Cerebellar nuclear complex (tissue), 1 donor: ENCODE measurements at places on chromosomes 2 and 18.

DNA sequence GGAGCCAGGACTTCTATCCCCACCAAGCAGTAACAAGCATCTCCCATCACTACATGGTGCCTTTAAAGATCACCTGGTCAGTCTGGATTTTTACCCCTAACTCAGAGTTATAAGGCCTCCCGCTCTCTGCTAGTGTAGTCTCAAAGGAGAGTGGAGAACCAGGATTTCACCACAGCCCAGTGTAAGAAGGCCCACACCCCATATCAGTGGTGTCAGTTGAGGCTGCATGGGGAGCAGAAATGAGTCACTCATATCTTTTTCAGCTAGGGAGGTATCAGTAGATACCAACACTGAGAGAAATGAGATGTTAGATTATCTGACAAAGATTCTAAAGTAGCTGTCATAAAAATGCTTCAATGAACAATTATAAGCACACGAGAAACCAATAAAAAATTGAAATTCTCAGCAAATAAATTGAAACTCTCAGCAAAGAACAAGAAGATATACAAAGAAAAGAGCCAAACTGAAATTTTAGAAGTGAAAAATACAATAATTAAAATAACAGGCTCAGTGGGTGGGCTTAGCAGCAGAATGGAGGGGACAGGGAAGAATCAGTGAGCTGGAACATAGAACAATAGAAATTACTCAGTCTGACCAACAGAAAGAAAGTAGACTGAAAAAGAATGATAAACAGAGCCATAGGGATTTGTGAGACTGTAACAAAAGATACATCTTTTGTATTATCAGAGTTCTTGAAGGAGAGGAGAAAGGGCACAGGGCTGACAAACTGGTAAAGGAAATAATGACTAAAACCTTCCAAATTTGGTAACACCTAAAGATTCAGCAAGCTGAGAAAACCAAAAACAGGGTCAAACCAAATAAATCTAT, 257.7 kb downstream of the ANAPC1 start:
- DNase-seq = no peak

DNA sequence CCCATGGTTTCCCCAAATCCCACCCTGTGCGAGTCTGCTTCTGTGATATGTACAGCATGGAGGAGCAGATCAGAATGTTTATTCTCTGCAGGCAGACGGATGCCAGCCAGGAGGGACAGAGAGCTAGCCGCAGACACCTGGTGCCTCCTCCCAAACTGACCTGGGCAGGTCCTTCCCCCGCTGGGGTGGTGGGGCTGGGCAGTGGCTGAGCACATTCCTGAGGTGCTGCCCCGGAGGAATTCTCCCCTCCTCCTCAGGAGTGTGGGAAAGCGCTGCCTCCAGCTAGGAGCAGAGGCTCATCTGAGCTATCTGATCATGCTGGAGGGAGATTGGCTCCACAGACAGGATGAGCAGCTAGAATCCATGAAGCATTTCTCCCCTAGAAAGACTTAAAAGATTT, 21.7 kb downstream of the C2orf92 start:
- no peak for DNase-seq

DNA sequence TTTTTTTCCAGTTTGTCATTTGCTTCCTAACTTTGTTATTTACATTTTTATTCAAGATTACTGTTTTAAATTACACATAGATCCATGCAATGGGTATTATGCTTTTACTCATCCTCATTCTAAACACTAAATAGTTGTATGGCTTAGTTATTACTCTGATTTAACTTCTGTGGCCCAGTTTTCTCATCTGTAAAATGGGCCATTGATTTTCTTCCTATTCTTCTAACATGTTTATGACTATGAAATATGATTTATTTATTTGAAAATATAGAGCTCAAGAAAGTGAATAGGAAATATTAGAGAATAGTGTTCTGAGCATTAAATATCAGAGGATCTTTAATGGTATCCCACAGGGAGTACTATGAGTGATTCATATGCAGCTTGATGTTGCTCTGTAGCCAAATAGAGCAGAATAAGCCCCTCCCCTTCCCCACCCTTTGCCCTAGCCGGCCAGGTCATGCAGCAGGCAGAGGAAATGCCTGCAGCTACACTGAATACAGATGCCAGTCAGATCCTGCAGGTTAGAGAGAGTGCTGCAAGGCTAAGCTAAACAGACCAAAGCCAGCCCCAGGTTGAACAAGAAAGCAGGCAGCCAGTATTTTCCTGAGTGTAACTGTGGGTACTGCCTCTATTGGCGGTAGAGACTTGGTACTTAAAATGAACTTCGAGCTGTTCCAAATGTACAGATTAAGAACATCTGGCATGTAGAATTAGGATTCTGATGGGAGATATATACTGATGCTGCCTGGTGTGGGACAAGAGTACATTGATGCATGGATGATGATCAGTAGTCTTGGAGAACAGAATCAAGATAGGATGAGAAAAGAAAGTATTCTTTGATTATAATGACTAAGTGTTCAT, 11.7 kb upstream of the ACYP2 start:
- no peak for DNase-seq

- no peak for DNase-seq
Observed at GRCh38 chr2:218471036-218471435, 52.1 kb downstream of the VIL1 start.

GRCh38 chr2:230520875-230521155, 104.8 kb downstream of the SP100 start:
- no peak for DNase-seq

- DNase-seq = no peak
Observed at GRCh38 chr18:9740071-9740470, 32.0 kb downstream of the RAB31 start.

DNA sequence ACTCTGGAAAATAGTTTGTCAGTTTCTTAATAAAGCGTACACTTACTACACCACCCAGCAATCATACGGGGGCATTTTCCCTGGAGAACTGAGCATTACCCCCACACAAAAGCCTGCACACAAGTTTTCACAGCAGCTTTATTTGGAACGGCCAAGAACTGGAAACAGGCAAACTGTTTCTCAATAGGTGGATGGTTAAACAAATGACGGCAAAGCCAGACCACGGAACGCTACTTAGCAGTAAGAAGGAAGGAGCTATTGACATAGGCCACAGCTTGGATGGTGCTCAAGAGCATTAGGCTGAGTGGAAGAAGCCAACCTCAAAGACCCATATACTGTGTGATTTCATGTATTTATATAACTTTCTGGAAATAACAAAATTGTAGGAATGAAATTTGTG, 9.0 kb downstream of the MALL start:
- DNase-seq = no peak

DNA sequence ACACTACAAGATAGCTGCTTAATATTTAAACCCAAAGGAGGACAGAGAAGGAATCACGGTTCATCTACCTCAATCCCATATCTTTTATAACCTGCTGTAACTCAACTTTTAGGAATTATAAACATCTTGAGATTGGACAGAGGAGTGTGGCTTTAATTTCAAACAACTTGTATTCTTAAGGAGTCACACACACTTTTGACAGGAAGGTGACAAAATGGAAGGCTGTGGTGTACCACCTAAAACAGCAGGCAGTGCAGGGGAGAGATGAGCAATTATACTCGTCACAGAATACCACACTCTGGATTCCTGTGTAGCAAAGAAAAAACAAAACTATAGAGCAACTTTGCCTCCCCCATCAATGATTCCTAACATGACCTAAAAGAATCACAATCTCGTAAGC, 194.8 kb downstream of the ZEB2 start:
- no peak for DNase-seq

- DNase-seq = no peak
Observed at GRCh38 chr2:218188528-218188927, 21.8 kb upstream of the CXCR1 start.

DNA sequence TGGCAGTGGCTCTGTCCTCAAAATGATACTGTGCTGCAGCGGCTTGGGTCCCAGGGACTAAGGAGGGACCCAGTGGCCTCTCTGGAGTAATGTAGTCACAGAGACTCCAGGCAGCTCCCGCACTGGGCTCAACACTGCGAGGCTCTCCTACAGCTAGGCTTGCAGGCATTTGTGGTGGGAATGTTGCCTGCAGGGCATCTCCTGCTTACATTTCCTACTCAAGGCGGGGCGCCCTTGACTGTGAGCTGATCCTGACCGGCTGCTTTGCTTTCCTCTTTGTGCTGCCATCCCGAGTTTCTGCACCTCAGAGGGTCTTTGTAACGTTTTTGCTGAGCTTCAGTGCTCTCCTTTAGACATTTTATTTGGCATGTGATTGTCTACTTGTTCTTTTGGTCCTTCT, 177.4 kb upstream of the FN1 start:
- no peak for DNase-seq

GRCh38 chr18:525036-525797, 24.7 kb upstream of the COLEC12 start:
- no peak for DNase-seq

GRCh38 chr18:58768293-58768974, 96.2 kb upstream of the ZNF532 start:
- DNase-seq = no peak

DNA sequence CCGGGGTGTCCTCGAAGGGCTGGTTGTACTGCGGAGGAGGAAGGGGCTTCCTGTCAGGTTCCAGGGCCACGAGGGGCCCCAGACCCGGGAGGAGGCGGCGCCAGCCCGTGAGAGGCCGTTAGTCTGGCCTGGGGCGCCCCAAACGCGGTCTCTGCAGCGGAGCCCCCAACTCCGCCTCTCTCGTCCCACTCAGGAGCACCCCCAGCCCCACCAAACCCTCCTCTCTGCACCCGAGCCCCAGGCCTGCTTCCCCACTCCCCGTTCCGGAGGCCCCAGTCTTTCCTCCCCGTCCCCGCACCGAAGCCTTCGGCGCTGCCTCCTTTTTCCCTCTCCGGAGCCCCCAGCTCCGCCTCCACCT, 473 bp downstream of the HJURP start:
- DNase-seq = no peak

DNA sequence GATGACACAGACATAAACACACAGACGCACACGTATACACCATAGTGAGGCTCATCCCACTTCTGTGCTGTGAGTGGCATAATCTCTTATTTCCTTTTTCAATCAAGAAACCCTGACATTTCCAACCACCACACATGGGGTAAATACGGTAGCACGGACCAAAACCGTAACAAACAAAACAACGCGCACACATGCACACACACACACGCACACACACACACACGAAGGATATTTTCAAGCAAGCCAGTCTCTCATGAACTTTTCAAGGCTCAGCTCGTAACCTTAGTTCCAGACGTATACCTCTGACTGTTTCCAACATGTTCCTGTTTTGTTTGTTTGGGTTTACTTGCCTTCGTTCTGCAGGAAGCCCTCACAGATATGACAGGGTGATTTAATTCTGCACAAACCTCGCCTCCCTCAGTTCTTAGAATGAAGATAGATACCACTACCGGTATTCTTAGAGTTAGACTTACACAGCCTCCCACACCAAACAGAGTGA, 119.8 kb downstream of the BCL2 start:
- DNase-seq = no peak

- no peak for DNase-seq
Observed at GRCh38 chr2:97714950-97715652, 1.7 kb downstream of the ZAP70 start.

DNA sequence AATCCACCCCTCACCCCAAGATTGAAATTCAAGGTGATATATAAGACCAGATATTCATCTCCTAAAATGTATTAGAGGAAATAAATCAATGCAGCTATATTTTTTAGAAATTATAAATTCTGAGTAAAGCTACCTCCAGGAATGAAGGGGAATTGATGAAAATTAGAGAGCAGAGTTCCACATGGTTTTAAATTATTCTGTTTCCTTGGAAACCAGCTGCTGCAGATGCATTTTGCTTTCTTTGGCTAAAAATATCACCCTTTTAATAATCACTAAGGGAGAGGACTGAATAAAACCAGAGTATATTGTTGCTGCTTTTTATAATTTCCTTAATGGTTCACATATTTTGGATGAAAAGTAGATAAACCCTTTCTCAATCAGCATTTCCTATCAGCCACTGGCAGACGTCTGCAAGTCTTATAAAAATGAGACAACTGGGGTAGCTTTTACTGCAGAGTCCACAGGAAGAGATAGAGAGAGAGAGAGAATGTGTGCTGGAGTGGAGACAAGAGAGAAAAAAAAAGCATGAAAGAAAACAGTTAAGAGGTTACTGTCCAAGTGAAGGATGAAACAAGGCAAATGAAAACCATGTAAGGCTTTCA, 2.0 kb downstream of the CSRNP3 start:
- no peak for DNase-seq

DNA sequence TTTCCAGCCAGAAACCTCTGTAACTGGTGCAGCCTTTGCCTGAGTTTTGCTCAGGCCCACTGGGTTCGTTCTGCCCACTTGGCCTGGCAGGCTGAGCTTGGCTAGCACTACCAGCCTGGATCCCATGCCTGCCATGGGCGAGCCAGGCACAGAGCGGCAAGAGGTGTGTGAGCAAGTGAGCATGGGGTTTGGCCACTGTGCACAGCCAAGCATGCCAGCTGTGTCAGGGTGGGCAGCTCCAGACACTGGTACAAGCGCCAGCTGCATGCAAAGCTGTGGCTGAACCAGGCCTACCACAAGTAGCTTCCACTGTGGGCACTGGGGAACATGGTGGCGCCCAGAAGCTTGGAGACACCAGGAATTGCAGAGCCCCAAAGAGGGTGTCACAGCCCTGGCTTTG, 56.3 kb upstream of the LDAH start:
- DNase-seq = no peak

DNA sequence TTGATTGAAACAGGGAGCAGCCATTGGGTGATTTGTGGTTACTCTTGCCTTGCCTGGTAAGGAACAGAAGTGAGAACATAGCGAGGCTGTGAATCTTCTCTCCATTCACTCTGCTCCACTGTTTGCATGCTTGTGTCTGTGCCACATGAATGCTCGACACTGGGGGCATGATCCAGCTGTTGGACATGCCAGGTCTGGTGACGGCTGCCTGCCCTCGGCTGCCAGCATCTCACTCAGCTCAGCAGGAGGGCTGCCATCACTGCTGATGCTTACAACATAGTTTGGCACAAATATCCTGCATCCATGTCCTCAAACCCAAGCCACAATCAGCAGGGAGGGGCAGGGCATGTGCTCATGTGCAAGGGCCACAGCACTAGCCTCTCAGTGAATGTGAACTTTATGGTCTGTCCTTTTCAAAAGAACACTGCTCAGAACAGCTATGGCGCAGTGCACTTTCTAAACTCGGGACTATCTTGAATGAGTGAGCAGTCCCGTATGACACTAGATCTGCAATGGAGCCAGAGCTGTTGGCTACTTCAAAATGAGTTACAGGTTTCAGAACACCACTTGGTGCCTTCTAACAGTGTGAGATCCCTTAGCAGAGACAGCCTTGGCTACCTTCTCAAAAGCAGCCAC, 126.3 kb downstream of the NRP2 start:
- DNase-seq = no peak

DNA sequence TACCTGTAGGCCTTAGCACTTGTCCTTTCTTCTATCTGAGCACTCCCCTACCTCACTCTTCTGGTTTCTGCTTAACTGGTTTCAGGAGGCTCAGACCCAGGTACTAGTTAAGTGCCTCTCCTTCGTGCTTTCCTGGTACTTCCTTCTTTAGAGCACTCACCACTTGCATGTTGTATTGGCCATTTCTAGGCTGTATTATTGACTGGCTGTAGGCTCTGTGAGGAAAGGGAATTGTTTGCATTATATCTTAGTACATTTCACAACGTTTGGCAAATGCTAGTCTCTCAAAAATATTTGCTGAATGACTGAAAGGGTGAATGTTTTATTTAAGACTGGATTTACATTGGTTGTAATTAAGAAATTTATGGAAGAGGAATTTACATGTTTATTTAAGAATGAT, 36.0 kb upstream of the SCN1A start:
- DNase-seq = no peak

GRCh38 chr2:159968279-159968900, 94.0 kb downstream of the PLA2R1 start:
- DNase-seq = no peak

- no peak for DNase-seq
Observed at GRCh38 chr2:207467716-207468347, 61.9 kb upstream of the CREB1 start.

- no peak for DNase-seq
Observed at GRCh38 chr2:164388511-164388910, 232.8 kb downstream of the GRB14 start.
